ENCODE measurements at places on chromosomes 1 and 21.

DNA sequence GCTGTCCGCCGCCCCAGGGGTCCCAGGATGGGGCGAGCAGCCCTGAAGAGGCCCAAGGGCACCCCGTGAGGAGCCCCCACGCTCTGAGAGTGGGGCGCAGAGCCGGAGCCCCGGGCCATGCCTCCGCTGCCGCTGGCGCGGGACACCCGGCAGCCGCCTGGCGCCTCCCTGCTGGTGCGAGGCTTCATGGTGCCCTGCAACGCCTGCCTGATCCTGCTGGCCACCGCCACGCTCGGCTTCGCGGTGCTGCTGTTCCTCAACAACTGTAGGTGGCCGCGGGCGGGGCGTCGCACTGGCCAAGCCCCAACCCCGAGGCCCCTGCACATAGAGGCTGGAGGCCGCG, 14.5 kb downstream of the AGRN start:
- no peak for DNase-seq

GRCh38 chr1:25020851-25021590, 90.9 kb upstream of the RUNX3 start:
- no peak for DNase-seq

DNA sequence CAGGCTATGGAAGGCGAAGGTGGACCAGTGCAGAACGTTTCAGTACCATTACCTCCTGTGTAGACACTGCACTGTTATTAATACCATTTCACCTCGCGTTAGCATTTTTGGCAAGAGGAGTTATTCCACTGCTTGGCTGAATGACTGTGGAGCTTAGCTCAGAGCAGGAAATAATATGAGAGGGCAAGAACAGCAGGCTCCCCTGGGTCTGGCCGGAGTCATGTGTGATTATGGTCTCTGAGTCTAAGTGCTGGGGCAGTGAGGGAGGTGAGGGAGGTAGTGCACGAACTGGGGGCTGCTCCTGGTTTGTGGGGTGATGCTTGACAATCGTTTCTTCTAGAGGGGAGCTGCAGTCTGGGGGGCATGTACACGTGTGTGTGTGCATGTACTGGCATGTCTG, 82.9 kb downstream of the MDM4 start:
- DNase-seq = no peak

GRCh38 chr1:45569962-45570581, 13.8 kb upstream of the NASP start:
- DNase-seq = peak; percentile 67

- DNase-seq = peak; percentile 18
Measured at GRCh38 chr1:193181536-193181935, 4.9 kb downstream of the B3GALT2 start.

GRCh38 chr1:54199765-54200518, at the start of the genes CYB5RL and MRPL37:
TSS of gene CYB5RL (minus strand) at chr1:54200030. CDS start at chr1:54195616, 4,414 bp downstream.
TSS of gene MRPL37 (plus strand) at chr1:54200167. CDS start at chr1:54200244, 77 bp downstream.
- DNase-seq = peak; percentile 100

DNA sequence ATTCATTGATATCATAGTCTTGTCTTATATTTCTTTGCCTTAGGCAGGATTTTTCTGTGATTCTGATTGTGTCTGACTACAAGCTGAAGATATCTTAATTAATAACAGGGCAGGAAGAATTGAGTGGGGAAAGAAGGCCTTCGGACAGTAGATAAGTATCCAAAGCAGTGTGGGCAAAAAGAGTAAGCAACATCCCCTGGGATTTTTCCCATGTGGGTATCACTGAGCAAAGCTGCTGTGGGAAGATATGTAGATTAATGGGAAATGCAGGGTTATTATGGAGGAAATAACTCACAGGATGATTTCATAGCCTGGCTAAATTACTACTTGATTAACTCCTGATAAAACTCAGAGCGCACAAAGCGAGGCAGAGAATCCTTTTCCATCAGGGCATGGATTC, 55.7 kb downstream of the RGS5 start:
- no peak for DNase-seq

DNA sequence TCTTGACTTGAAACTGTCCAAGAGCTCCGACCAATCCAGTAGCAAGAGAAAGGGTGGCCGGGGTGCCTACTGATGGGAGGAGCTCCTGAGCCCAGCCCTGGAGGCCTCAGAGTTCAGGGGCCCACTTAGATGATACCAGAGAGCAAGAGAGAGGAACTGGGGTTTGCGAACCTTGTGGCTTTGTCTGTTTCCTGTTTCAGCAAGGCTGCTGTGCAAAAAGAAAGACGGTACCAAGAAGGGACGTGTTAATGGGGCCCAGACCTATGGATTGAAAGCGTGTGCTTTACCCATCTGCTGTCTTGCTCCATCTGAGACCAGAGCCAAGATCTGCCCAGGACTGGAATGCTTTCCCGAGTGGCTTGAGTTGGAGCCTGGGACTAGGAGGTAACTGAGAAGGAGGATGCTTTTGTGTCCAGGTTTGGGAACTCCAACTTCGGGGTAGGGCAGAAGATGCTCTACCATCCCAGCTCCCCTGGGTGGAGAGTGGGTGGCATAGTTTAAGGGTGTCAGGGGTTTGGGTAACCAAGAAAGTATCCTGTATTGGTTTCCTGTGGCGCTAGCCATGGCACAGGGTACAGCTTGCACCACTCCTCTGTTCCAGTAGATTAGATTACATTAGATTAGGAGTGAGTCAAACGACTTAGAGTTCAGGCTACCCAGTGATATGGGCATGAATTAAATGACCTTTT, at the start of gene TRAF3IP3:
Gene TRAF3IP3 (plus strand): TSS at position 128 of the 689 bp plus-strand sequence. CDS start 3,987 bp downstream, outside the sequence.
- DNase-seq = no peak

DNA sequence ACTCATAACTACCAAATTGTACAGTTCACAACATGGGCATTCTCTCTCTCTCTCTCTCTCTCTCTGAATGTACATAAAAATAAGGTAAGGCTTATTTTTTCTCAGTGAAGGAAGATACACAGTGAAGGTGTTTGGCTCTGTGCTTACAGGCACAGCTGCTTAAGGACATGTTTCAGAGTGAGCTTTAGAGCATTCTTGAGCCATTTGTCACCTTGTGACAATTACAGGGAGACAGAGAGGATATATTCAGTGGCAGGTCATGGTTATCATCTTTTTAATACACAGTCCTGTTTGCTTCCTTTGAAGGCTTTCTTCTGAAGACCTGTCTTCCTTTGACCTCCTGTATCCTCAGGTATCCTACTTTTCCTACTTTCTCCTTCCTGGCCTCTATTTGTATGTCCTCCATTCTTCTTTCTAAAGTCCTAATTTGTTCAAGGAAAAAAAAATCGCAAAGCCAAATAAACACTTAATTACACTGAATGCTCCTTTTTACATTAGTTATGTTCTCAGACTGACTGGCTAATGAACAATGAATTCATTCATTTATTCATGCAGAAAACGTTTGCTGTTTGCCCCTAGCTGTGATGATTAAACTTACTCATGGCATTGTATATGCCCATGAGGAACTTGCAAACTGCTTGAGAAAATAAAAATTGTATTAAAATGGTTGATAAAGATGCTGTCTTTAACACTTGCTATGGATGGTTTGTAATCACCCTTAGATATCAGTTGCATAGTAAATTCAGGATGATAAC, 33.4 kb downstream of the HSD17B7 start:
- no peak for DNase-seq

GRCh38 chr1:234745844-234746797, 136.1 kb upstream of the IRF2BP2 start:
- DNase-seq = peak; percentile 88

GRCh38 chr1:174222166-174222949, 63.0 kb downstream of the RABGAP1L start:
- no peak for DNase-seq

- DNase-seq = no peak
Measured at GRCh38 chr1:151108331-151108730, 37.8 kb downstream of the GABPB2 start.

DNA sequence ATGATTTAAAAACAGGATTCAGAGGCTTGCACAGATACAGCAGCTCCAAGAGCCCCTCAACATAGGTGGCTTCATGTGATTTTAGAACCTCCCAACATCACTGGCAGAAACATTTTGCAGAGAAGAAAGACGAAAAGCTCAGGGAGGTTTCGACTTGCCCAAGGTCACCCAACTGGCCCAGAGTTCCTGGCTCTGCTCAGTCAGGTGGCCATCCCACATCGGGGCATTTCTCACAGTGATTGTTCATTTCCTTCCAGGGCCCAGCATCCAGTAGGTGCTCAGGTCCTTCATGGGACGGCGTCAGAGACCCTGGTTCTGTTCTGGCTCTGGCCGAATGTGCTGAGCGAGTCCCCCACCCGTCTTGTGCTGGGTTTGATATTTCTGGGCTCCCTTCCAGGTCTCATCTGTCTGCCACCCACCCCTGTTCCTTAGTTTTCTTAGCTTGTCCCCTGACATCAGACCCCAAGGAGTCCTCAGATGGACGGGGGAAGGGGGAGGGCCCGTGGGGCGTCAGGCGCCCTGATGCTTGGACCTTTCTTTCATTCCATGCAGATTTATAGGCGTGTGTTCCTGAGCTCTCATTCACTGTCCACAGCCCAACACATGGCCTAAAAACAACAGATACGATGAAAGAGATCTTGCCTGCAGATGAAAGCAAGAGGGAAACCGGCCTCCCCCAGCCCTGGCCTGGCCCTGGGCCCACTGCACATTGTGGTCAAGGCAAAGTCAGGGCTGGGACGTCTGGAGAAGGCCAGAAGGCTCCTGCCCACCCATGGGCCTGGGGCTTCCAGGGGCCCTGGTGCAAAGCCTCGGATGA, 123.1 kb upstream of the ZBTB40 start:
- no peak for DNase-seq

GRCh38 chr21:45736042-45736689, 92.6 kb downstream of the PCBP3 start:
- DNase-seq = no peak

Measured in kidney glomerular epithelial cell (primary cell).